ENCODE measurements at places on chromosomes 7 and 10.

DNA sequence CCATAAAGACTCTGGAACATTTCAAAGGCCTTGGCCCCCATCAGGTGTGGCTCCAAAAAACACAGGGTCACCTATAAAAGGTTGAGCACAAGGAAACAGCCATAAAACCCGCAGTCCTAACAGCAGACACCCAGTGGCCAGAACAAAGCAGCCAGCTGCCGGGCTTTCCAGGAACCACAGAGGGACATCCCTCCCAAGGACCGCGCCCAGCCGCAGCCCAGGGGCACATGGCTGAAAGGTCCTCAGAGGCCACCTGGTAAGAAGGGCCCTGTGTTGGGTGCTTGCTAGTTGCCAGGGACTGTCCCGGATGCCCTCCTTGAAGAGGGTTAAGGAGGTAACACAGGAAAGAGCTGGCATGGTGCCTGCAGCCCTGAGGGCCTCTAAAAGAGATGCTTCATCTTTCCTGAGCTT is 32.7 kb downstream of the KCNMA1 start:
- DNase-seq, result no peak

GRCh38 chr10:103706047-103706446 is 149.3 kb downstream of the SH3PXD2A start:
- no peak for DNase-seq

DNA sequence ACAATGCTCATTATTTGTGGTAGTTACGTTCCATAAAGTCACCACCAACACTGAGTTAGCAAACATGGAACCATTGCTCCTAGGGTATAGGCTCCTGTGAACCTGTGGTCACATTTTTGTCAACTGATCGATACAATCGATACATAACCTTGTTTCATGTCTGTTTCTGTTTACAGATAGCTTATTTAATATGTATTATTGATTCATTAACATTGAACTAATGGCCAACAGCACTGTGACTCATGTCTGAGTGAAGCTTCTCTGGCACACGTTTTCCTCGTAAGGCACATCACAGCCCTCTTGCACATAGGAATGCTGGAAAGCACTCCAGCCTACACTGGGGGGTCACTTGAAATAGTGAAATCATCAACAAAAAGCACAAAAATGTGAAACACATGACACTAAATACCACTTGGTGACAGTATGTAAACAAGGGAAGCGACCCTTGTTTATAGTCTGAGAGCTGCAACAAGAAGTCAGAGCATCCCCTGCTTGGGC is 27.0 kb downstream of the GHRHR start:
- DNase-seq, result no peak

DNA sequence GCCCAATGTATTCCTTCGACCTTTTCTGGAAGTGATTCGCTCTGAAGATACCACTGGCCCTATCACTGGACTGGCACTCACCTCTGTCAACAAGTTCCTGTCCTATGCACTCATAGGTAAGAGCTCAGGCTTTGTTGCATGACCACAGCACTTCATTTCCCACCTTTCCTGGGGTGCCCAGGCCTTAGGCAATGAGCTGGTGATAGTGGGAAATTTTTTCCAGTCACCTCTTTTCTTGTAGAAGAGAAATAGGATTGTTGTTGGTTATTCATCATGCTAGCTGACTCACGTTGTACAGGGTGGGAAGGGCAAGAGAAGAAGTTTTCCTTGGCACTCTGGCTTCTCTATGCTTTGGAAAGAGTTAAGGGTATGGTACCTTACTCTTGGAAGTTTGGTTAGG is 51.4 kb upstream of the NFKB2 start:
- DNase-seq, result no peak

- DNase-seq, result no peak
Observed at GRCh38 chr10:1932692-1933094, 195.4 kb upstream of the ADARB2 start.

DNA sequence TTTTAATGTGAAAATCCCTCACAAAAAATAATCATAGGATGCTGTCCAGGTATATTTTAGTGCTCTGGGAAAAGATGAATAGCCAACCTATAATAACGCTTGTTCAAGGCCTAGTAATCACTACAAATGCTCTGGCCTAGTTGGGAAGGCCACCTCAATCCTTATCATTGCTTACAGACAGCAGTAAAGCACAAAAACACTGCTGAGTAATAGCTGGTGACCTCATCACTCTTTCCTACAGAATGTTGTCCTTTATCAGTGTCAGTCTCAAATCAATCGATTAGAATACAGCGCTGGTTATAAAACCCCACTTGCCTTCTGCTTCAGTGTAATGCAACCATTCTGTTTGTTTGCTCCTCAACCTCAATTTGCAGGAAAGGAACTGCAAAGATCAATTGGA is 72.6 kb upstream of the STEAP1 start:
- DNase-seq, result no peak

- no peak for DNase-seq
Observed at GRCh38 chr7:10128748-10129147, 844.9 kb upstream of the PHF14 start.

DNA sequence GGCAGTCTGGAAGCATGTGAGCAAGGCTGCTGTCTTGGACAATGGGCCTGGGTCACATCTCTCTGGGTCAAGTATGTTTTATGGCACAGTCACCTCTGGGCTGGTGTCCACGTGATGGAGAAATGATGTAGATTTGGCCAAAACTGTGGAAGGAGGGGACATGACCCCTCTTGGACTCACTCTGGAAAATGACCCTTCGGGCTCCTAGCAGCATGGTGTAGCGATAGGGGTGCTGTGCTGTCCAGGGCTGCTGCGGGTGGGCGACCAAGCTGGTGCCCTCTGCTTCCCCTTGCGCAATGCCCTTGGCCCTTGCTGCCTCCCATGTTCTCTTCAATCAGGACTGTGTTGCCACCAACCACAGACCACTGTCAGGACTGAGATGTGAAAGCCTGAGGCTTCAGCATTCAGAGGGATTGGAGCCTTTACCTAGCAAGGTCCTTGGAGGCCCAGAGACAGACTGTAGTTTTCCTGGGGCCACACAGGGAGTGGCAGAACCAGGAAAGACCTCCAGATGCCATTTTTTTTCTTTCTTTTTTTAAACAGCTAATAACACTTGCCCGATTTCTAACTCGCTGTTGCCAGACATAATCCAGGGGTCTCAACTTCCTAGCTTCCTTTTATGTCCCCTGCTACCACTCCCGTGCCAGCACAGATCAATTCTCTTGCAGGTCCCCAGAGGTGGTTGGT is 6.1 kb downstream of the CYP26A1 start:
- DNase-seq, result no peak

DNA sequence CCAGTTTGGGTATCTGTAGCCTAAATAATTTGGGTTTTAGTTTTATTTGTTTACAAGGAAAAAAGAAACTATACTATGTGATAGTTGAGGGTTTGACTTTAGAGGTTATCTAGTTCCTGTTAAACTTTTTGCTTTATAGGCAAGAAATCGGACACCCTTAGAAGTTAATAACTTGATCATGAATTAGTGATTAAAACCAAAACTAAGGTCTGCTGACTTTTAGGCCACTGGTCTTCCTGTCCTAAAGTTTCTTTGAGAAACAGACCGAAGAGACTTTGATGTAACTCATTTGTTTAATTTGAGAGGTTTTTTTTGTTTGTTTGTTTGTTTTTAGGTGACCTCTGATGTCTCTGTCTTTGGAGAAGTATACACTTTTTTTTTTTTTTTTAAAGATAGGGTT is 59.7 kb downstream of the PHTF2 start:
- no peak for DNase-seq

DNA sequence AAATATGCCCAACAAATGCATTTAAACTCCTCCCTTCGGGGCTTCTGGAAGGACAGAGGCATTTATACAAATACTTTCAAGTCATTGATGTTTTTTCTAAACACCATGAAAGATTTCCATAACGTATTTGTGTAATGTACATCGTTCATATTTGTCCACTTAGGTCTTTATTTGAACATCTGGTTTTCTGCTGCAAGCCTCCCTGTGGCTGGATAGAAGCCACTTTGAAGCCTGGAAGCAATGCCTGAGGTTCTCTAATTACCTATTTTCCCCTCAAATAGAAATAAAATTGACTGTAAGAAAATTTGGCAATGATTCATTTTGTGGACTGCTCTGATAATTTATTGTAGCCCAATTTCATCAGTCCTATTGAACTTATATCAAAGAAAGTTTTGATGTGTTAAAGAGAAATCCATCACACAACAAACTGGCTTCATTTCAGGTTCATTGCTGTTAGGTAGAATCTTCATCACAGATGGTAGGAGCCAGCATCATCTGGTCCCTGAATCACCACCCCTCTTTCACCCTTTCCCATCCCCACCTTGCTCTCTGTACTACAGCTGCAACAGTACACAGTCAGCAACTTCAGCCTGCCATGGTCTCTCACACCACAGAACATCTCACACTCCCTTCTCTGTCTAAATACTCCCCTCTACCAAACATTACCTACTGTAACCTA is 186.0 kb upstream of the MGMT start:
- no peak for DNase-seq

- DNase-seq, result no peak
Observed at GRCh38 chr10:43648095-43648397, 635 bp downstream of the ZNF32 start.

GRCh38 chr7:1593091-1593866 is 23.4 kb upstream of the PSMG3 start:
- DNase-seq, result peak; percentile 30

GRCh38 chr7:85508642-85509410 is 322.0 kb upstream of the SEMA3D start:
- DNase-seq, result no peak

GRCh38 chr7:116364469-116364868 is 135.1 kb upstream of the CAV2 start:
- no peak for DNase-seq

GRCh38 chr10:29546773-29547313 is 87.9 kb downstream of the SVIL start:
- DNase-seq, result no peak

- no peak for DNase-seq
Observed at GRCh38 chr10:95815133-95815532, 59.2 kb downstream of the ENTPD1 start.

GRCh38 chr10:74827045-74827441 is 643 bp downstream of the KAT6B start:
- DNase-seq, result no peak

GRCh38 chr10:86829472-86829871 is 73.1 kb downstream of the BMPR1A start:
- DNase-seq, result no peak

- no peak for DNase-seq
Observed at GRCh38 chr7:11448323-11448722, 383.7 kb downstream of the THSD7A start.

GRCh38 chr7:3272691-3273141 is 28.3 kb upstream of the SDK1 start:
- no peak for DNase-seq

DNA sequence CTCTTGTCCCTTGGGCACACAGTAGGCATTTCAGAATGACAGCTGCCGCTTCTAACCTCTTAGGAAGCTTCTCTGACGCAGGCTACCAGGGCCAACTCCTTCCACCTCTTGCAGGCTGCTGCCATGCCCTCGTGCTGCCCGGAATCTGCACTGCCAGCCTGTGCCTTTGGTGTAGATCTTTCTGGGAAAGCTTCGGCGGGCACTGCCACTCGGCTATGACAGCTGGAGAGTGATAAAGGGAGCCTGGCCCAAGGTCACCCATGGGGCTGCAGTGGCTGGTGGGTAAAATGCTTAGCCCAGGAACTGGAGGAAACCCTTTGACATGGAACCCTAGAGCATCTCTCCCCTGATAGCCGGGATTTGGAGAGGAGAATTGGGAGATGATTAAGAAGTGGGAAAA is 78.0 kb upstream of the C1QL3 start:
- DNase-seq, result no peak

- DNase-seq, result no peak
Observed at GRCh38 chr7:106486331-106486730, 174.6 kb downstream of the CCDC71L start.

GRCh38 chr10:110507346-110507745 is 9.6 kb downstream of the DUSP5 start:
- no peak for DNase-seq

GRCh38 chr10:23433701-23434100 is 5.2 kb upstream of the OTUD1 start:
- DNase-seq, result no peak

GRCh38 chr7:240146-240676 is 47.8 kb downstream of the FAM20C start:
- DNase-seq, result no peak

GRCh38 chr10:23362879-23363792 is 18.5 kb upstream of the C10orf67 start:
- peak; percentile 56 for DNase-seq

GRCh38 chr7:130475776-130476175 is 16.1 kb upstream of the MEST start:
- DNase-seq, result no peak

- peak; percentile 37 for DNase-seq
Observed at GRCh38 chr7:156616269-156617202, 24.0 kb upstream of the RNF32 start.

DNA sequence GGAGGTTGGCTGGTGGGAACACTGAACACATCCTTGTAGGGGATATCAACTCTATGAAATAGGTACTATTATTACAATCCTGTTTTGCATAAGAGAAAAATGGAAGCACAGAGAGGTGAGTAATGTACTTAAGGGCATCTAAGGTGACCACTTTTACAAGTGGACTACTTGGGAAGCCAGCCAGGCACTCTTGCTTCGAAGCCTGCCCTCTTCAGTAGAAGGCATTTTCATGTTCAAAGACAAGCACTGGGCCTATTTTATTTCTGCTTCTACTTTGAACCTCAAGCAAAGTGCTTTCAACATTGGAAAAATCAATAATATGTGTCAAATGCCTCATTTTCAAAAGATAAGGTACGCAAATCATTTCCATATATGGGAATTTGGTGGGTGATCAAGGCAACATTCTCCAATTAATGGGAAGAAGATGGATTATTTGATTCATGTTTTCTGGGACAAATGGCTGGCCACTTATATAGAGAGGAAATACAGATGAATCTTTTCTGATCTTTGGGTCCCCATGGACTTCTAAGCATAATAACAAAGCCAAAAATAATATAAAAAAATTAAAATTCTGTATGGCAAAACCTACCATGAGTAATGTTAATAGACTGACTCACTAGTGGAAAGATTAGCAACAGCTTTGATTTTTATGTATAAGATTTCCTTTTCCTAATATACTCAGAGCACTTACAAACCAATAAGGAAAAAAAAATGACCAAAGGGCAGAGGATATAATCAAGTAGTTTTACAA is 270.2 kb downstream of the FRMD4A start:
- no peak for DNase-seq

DNA sequence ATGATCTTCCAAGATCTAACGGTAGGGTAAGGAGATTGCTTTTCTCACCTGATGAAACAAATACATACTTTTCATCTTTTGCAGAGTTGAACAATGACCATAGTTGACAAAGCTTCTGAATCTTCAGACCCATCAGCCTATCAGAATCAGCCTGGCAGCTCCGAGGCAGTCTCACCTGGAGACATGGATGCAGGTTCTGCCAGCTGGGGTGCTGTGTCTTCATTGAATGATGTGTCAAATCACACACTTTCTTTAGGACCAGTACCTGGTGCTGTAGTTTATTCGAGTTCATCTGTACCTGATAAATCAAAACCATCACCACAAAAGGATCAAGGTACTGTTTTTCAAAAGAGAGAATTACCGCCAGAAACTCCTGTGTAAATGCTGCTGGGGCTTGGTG is 79.9 kb downstream of the ANKRD61 start:
- DNase-seq, result no peak

- DNase-seq, result no peak
Observed at GRCh38 chr7:47351233-47352154, 230.4 kb downstream of the TNS3 start.

GRCh38 chr7:150335774-150336112 is 5.7 kb downstream of the RARRES2 start:
- DNase-seq, result no peak

- no peak for DNase-seq
Observed at GRCh38 chr10:93726024-93726423, 23.6 kb upstream of the FRA10AC1 start.

GRCh38 chr7:47806701-47807103 is 141.6 kb downstream of the PKD1L1 start:
- DNase-seq, result no peak

Measured in activated T-cell treated with anti-CD3 and anti-CD28 coated beads, Interleukin-2, amount 50 U/mL, for 48 hours (primary cell).